ENCODE measurements at places on chromosomes 3 and 15. TPM values are rescaled to one million over a fixed set of nuclear protein-coding genes. Genes with fewer than 3 reads are reported as not detected.

The ISL2 gene
- total RNA-seq, result 3.2 TPM

DNA sequence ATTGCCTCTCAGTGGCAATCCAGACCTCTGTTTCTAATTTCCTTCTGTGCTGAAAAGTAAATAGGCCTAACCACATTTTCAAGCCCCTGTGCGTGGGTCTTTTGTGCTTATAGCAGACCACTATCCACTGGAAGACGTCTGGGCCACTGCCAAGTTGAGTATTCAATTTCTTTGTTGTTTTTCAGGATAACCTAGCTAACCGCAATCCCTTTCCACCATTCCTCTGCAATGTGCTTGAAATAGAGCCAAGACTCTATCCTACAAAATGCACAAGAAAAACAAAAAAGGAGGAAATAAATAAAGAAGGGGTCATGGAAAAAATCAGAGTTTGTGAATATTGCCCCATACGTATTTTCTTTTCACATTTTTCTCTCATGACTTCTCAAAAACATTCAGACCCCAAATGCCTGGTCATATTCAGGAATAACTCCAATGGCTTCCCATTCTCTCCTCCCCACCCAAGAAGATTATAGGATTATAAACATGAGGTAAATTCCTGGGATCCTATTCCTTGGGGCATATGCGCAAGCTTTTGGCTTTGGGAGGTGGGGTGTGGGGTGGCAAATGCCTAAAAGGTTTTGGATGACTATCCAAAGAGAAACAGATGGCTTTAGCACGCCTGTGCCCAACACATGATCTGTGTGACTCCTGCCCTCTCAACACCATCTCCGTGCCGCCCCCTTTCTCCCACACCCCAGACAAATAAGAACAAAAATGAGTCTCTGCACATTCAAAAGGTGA, 217.9 kb upstream of the THBS1 start:
- DNase-seq, result peak; percentile 95

GRCh38 chr3:55897573-55898224, 410.6 kb upstream of the WNT5A start:
- peak; percentile 25 for DNase-seq

DNA sequence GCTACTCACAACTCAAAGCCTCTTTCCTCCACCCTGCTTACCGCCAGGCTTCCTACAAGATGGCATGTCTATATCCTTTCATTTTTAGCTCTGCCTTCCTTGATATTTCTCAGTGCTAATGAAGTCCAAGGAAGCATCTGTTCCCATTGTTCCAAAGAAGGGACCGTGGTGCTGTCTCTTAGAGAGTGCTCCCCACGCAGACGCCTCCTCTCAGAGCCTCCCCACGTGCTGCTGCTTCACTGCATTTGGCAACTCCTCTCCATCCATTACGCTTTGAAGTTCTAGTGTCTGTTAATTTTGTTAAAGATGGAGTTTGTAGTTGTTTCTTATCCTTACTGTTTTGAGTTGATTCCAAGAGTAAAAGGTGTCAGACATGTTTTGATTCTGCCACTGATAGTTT, 26.2 kb downstream of the GNB4 start:
- no peak for DNase-seq

DNA sequence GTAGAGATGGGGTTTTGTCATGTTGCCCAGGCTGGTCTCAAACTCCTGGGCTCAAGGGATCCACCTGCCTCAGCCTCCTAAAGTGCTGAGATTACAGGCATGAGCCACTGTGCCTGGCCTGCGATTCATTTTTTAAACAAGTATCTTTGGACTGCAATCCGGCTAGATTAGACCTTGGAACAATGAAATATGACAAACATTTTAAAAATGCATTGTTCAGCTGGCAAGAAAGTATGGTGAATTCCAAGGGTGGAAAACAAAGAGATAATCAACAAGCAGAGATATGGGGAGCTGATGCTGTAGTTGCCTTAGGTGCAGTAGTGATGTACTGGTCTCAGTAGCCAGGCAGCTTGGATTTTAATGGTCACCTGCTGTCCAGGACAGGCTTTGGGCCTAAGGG, 95.8 kb upstream of the GOLGA8J start:
- no peak for DNase-seq
